ENCODE measurements at places on chromosomes 12 and 14.

DNA sequence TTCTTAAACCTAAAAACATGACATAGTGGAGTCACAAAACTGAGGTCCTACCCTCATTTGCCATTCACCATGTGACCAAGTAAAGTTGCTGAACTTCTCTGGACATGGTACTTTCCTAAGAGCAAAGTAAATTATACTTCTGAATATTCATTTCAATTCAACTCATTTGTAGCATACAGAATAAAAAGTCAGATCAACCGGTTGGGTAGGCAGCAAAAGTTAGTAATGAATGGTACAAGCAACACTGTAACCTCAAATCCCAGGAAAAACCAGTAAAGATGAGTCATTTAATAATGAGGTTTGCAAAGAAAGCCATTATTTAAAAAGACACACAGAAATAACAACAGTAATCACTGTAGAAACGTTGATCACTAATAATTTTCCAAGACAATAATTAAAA lies 8.7 kb downstream of the POLE2 start:
- no peak for DNase-seq

- DNase-seq: no peak
Observed at GRCh38 chr12:69508621-69509020, 38.4 kb downstream of the FRS2 start.

- DNase-seq: peak; percentile 55
Observed at GRCh38 chr12:47808050-47808449, 11.7 kb downstream of the HDAC7 start.

- DNase-seq: no peak
Observed at GRCh38 chr14:33642691-33643244, 308.1 kb downstream of the EGLN3 start.

- DNase-seq: no peak
Observed at GRCh38 chr12:104521731-104522130, 65.0 kb downstream of the CHST11 start.

DNA sequence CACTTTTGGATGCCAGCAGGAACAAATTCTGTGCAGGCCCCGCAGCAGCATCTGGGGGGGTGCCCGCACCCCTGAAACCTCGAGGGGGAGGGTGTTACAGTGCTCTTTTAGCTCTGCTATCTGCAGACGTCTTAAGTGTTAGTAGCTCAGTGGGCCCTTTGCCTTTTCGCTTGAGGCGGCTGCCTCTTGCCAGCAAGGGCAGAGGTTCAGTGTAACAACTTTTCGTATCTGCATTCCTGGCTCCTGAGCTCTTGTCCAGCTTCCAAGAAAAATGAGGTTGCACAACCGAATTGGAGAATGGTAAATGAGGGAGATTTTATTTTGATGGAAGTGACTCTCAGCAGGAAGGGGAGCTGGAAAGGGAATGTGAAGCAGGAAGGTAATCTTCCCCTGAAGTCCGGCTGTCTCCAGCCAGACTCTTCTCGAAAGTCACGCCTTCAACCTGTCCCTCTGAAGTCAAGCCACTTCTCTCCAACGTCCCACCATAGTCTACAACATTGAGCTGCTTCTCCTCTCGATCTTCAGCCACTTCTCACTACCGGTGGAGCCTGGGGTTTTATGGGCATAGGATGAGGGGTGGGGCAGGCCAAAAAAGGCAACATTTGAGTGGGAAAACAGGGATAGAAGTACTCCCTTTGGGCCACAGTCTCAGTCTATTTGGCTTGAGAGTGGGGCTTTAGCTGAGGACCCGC lies 17.8 kb downstream of the TAS2R50 start:
- no peak for DNase-seq

DNA sequence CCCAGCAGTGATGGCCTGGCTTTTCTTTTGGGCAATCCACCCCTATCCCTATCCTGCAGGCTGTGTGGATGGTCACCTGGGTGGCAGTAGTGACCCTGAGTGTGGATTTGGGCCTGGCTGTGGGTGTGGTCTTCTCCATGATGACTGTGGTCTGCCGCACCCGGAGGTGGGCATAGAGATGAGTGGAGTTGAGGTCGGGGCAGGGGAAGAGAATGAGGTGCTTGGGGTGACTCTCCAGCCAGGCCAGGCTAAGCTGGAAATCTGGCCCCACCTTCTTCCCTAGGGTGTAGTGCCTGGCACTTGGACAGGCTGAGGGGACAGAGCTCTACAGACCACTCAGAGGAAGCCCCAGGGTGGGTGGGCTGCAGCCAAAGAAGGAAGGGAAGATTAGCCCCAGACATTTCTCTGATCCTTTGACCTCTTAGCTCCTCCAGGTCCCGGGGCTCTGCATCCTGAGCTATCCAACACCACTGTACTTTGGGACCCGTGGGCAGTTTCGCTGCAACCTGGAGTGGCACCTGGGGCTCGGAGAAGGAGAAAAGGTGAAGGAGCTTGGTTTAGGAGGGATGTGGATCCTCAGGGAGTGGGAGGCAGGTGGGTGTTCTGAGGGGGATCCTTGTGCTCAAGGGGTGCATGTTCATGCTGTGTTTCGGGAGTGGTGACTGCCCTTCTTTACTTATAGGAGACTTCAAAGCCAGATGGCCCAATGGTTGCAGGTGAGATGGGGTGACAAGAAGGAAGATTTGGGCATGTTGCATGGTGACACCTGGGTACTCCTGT lies 8.4 kb downstream of the B4GALNT1 start:
- DNase-seq: no peak

GRCh38 chr14:23095196-23096108 lies at the start of gene C14orf119:
C14orf119 (plus strand) TSS chr14:23095505; CDS start chr14:23097659, 2,154 bp downstream.
- DNase-seq: peak; percentile 99

- DNase-seq: no peak
Observed at GRCh38 chr12:31321186-31321896, 4.6 kb downstream of the SINHCAF start.

- DNase-seq: no peak
Observed at GRCh38 chr12:22765421-22766130, 140.6 kb downstream of the ETNK1 start.

GRCh38 chr12:7404275-7404674 lies 39.7 kb downstream of the CD163L1 start:
- DNase-seq: no peak

GRCh38 chr14:31717294-31718085 lies 156.3 kb downstream of the NUBPL start:
- no peak for DNase-seq

GRCh38 chr12:7486512-7486911 lies 17.1 kb downstream of the CD163 start:
- DNase-seq: no peak

- DNase-seq: no peak
Observed at GRCh38 chr14:93067088-93067487, 48.6 kb downstream of the ITPK1 start.

- DNase-seq: no peak
Observed at GRCh38 chr12:51911307-51911706, 4.0 kb downstream of the ACVRL1 start.

DNA sequence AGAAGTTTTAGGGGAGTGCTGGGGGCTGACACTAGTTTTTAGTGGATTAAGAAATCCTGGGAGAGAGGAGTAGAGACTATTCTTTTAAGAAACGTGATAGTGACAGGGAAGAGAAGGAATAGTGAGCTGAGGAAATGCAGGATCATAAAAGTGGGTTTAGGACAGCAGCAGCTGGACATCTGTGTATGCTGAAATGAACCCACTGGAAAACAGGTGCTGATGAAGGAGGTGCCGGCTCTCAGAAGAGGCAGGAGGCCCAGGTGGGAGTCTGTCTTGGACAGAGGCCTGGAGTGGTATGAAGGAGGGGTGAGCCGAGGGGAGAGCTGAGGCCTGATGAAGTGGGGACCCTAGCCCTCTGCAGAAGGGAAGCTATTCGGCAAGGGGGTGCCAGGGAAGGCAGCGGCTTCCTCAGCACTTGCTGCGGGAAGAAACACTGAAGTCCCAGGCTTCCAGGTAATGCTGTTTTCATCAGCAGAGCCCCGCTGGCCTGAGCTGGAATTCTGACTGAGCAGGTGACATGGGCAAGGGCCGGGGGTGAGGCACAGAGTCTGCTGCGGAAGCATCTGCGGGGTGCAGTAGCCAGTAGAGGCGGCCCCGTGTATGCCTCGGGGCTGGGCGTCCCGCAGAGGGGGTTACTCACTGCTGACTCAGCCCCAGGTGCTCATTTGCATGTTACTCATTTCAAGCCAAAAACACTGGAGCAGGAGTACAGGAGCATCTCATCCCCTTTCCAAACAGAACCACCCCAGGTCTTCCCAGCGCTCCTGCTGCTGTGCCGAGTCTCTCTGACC lies 89.7 kb downstream of the TMCC3 start:
- DNase-seq: no peak

DNA sequence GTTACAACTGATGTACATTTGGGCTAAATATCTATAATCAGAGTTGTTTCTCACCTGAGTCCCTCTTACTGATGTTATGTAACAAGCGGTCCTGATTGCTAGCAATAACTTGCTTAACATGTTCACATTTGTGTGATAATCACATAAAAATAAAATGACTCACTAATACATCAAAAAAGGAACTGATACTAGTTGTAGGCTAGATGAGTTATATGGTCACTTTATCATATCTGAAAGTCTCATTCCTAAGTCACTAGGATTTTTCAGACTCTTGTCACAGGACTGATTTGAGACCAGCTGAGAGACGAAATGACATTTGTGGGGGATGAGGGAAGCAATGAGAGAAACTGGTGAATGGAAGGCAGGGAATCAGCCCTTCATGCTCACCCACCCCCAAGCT lies 34.3 kb downstream of the NKX2-1 start:
- no peak for DNase-seq

DNA sequence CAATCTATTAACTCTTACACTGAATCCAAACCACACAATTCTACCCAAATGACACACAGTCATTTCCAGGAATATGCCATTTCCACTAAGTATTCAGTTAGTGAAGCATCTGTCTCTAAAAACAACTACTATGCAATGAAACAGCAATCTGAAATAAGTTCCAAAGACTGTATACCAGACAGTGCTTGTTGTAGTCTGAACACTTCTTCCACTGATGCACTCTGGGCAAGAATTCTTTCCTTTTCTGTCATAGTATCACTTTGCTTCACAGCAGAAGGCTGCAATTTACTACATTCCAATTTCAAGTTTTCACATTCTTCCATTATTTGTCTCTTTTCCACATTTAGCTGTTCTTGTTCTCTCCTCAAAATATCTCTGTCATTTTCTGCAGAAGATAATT lies 25.8 kb downstream of the TRIP11 start:
- DNase-seq: no peak

- DNase-seq: peak; percentile 13
Observed at GRCh38 chr14:52314595-52315354, 663 bp downstream of the PTGER2 start.

- DNase-seq: no peak
Observed at GRCh38 chr12:98401427-98401826, 114.0 kb upstream of the TMPO start.

DNA sequence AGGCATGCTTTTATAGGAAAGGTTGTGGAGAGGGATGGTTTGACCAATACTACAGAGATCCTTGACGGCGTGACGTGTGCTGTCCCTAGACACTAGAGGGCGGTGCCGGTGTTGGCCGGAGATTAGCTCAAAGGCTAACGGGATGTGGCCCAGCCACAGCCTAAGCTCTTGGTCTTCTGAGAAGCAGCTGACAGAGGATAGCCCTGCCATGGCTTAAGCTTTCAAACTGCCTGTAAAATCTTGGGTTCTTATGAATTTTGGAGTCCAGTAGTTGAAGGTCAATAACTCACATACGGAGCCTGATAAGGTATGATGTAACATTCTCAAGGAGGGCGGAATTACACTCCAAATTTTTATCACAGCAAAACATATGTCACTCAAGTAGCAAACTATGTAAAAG lies 515.7 kb upstream of the ATXN7L3B start:
- DNase-seq: no peak

DNA sequence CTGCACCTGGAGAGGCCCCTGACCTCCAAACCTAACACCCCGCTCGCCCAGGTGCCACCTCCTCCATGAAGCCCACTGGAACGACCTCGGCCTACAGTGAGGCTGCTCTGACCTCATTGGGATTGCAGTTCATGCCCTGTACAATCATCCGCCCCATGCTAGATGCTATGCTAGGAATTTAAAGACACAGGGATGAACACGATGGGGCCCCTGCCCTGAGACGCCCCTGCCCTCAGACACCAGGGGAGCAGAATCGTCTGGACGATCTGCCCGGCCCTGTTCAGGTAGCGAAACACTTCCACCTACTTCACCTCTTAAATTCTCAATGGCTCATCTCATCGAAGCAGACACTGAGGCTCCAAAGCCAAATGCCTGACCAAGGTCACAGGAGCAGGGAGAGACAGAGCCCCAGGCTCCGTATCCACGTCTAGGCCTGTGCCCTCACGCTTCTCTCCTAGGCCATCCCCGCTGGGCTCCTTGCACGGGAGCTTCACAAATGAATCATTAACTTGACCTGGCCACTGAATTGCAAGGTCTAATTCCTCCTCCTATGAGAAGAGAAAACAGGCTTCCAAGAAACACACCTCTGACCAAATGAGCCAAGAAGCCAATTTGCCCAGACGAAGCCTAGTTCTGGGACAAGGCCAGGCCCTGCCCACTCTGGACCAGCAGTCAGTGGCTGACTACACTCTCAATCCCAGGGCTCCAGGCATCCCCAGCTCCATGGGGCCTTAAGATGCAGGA lies 35.2 kb downstream of the SCARB1 start:
- no peak for DNase-seq

DNA sequence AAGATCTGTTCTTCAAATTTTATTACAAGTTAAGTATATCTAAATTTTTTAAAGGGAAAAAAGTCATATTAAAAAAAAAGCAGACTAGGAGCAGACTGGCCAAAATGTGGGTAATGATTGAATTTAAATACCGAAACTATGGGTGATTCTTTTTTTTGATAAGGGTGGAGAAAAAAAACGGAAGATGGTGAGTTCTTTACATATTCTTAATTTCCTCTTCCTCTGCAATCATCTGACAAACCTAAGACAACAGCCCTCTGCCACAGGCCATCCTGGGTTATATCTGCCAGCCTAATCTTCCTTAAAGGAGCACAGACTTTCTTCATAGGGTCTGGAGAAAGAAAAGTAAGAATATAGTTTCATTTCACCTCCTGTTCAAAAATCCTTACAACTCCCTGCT lies 108.0 kb downstream of the PPP2R5E start:
- DNase-seq: no peak

DNA sequence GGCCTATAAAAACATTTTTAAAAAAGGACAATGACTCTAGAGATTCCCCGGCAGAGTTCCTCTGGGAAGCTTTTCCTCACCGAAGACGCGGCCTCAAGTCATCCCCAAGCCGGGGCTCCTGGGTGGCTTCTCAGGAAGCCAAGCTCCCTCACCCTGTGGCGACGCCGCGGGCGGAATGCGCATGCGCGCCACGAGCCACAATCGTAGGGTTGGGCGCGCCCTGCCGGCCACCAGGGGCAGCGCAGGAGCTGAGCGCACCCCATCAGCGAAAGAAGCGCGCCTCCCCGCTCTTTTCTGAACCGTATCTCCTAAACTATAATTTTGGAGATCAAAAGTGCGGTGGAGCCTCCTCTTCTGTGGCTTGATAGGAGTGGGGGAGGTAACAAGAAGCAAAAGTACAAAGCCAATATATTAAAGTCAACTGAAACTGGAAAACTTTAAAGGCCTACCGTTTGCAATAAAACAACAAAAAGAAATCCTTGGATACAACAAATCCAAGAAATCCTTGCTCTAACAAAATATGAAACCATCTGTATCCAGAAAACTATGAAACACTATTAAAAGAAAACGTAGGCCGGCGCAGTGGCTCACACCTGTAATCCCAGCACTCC lies 17.4 kb upstream of the CHFR start:
- peak; percentile 85 for DNase-seq

Measured in stimulated activated CD8-positive, alpha-beta memory T cell treated with anti-CD3 and anti-CD28 coated beads, Interleukin-12 subunit alpha, Interleukin-12 subunit beta, amount 100 ng/mL, for 1 hour (primary cell).